ENCODE measurements at places on chromosomes 5 and 9.

DNA sequence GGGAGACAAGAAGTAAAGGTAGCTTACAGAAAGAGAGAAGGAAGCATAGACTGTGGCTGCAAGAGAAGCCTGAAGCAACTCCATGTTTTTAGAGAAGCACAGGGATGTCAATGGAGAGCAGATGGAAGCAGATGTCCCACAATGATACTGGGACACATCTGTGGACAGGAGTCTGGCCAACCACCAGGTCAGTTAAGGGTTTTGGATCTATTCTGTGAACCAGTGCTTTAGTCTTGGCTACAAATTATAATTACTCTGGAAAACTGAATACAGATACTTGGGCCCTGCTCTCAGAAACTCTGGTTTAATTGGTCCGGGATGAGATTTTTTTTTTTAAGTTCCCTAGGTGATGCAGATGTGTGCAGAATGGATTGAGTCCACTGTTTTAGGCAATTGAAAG lies 592.8 kb downstream of the CSNK1G3 start:
- no peak for DNase-seq

DNA sequence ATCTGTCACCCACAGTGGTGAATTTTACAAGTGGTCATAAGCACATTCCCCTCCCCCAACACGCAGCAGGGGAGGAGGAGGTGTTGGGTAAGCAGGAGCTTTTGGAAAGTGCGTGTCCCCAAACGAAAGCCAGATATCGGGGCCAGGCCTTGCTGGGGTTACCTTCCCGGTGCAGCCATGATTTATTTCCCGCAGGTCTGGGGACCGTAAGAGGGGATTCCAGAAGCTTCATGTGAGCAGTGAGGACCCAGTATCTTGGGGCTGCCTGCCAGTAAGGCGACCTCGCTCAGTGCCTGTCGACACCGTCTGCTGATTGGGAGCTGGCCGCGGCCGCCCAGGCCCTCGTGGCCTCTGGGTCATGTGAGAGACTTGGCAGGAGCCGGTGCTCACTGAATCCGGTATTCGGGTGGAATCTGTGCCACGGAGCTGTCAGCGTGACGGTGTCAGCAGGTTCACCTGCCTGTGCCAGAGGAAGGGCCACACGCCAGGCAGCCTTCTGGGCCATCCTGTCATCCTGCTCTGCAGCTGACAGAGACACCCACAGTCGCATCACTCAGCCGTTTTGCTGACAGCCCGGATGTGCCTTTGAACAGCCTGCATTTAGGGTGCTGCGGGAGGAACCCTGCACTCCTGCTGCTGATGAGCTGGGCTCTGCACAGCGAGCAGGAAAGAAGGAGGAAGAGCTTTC lies 37.3 kb downstream of the SEC61B start:
- no peak for DNase-seq

GRCh38 chr5:158819840-158820620 lies 279.7 kb downstream of the EBF1 start:
- DNase-seq, result peak; percentile 40

GRCh38 chr9:96031916-96032534 lies 156.5 kb downstream of the ERCC6L2 start:
- DNase-seq, result no peak

- DNase-seq, result no peak
Measured at GRCh38 chr5:95900383-95900958, 61.2 kb downstream of the ELL2 start.

DNA sequence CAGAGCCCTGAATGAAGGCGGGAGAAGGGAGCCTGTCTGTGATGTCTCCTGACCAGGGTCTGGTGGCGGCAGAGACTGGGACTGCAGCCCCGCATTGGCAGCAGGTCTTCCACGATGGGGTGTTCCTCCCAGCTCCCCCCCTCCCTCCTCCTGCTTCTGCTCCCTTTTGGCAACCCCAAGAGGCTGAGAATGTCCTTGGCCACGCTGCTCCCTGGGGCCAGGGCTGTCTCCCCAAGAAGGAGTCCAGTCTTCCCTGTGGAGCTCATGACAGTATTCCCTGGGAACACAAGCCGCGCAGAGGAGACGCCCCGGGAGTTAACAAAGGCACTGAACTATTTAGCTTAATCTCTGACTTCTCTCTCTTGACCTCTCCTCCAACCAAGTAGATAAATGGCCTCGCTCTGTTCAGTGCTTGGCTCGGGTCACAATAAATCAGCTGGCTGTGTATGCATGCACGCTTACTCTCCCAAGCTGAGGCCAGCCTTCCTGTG lies 84.0 kb upstream of the NEURL1B start:
- no peak for DNase-seq

- DNase-seq, result no peak
Measured at GRCh38 chr9:13915591-13916301, 398.2 kb downstream of the NFIB start.

GRCh38 chr9:133334161-133334560 lies 1.8 kb downstream of the SURF6 start:
- no peak for DNase-seq

DNA sequence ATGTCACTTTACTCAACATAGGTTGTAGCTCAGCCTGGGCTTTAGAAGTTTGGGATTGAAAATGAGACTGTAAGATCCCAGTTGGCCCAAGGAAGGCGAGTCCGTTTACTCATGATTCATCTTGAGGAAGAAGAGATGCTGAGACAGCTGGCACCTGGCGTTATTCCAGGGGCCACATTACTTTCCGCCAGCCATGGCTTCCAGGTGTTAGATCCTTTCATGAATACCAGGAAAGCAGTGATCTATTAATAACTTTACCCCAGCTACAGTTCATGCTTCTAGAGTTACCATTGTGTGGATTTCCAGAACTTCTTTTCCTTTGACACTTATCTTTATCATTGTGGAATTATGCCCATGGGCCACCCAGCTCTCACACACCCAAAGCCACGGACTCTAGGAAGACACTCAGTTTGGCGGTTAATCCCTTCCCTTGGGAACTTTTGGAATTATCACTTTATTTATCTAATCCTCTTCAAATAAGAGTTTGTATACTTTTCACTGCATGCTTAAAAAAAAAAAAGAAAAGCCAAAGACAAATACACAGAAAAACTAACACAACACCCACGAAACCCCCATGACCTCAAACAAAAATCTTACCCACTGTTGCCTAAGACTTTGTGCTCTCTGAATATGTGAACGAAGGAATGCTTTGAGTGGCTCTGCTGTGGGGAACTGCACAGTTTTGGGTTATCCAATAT lies 26.9 kb downstream of the RAI14 start:
- DNase-seq, result no peak

DNA sequence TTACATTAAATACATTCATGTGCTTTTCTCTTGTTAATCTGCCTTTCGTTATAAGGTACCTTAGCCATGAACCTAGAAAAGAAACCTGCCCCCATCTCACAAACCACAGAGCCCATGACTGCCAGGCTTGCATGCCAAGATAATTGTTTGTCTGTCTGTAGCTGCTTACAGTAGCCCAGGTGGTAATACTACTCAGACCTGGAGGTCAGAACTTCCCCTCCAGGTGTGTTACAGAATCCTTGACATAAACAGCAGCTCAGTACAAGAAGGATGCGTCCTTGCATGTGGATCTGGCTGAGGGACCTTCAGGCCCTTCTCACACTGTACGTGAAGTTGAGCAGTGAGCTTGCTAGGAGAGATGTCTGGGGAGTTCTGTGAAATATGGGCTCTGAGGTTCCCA lies 291.4 kb downstream of the CSNK1G3 start:
- DNase-seq, result no peak

GRCh38 chr9:113566712-113567071 lies 103.2 kb downstream of the RGS3 start:
- no peak for DNase-seq

- no peak for DNase-seq
Measured at GRCh38 chr9:134976403-134976802, 58.7 kb upstream of the FCN1 start.

GRCh38 chr9:76162751-76163500 lies 231.3 kb downstream of the RFK start:
- no peak for DNase-seq

Data from GM18507 (cell line).